ENCODE measurements at places on chromosomes 16 and 17. TPM values are rescaled to one million over a fixed set of nuclear protein-coding genes. Genes with fewer than 3 reads are reported as not detected.

Gene TPSAB1
- 237 TPM for total RNA-seq

Gene HOXB5
- 0.52 TPM for total RNA-seq

Gene MYH1
- total RNA-seq: not detected

- H3K27me3 ChIP-seq: no peaks in the 10 kb centered on the region
- H3K27ac ChIP-seq: no peak overlapping the region
Measured at GRCh38 chr16:68481636-68482035, 33.3 kb upstream of the SMPD3 start.

GRCh38 chr17:76510831-76511244 lies 9.6 kb upstream of the RHBDF2 start:
- no peaks in the 10 kb centered on the region for H3K36me3 ChIP-seq
- no peak overlapping the region for H3K27ac ChIP-seq

- no peak overlapping the region for H3K4me3 ChIP-seq
- no peaks in the 10 kb centered on the region for H3K27me3 ChIP-seq
- DNase-seq: peak; percentile 95
Measured at GRCh38 chr17:27602721-27603420, 28.1 kb upstream of the LGALS9 start.

GRCh38 chr16:78216166-78216745 lies 116.8 kb downstream of the WWOX start:
- no peaks in the 10 kb centered on the region for H3K4me1 ChIP-seq
- no peak overlapping the region for H3K27ac ChIP-seq
- no peaks in the 10 kb centered on the region for H3K36me3 ChIP-seq
- no peaks in the 10 kb centered on the region for H3K27me3 ChIP-seq
- no peak overlapping the region for H3K4me3 ChIP-seq
- peak; percentile 8 for DNase-seq

DNA sequence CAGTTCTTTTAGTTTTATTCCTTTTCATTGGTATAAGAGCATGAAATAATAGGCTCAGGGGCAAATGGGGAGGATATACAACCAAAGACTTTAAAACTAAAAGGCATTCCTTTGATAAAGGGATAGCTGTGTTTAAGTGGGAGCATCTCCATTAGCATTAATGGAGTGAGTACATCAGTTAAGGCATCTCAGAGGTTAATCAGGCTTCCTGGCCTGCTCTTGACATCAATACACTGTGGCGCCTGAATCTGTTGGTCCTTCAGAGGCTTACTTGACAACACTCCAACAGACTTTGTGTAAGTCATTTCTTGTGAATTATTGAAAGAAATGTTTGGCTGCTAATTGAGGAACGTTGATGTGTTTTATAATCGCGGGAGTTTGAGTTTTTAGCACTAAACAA lies 230.7 kb downstream of the BCAS3 start:
- no peaks in the 10 kb centered on the region for H3K4me1 ChIP-seq
- H3K27me3 ChIP-seq: no peaks in the 10 kb centered on the region
- no peak for DNase-seq
- no peak overlapping the region for H3K27ac ChIP-seq
- H3K4me3 ChIP-seq: no peak overlapping the region

DNA sequence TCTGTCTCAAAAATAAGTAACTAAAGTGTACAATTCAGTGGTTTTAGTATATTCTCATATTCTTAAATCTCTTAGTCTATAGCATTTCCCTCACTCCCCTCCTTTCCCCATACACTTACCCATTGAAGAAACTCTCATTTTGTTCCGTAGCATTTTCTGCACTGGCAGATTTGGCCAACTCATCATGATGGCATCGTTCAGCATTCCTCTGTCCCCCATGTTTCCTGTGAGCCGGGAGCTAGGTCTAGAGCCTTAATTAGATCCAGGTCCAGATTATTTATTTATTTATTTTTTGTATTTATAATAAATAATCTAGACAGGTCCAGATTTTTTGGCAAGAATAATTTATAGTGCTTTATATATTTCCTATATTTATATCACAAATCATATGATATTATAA lies 31.0 kb downstream of the HEATR3 start:
- peaks cover 39% of the 10 kb centered on the region for H3K36me3 ChIP-seq
- no peak overlapping the region for H3K4me3 ChIP-seq
- H3K4me1 ChIP-seq: no peaks in the 10 kb centered on the region
- no peak for DNase-seq

All from esophagus muscularis mucosa (tissue), 4 donors.